ENCODE measurements at places on chromosomes 1 and 21. TPM values are rescaled to one million over a fixed set of nuclear protein-coding genes. Genes with fewer than 3 reads are reported as not detected.

The NBPF4 gene
- not detected for total RNA-seq

The RFX5 gene
- 25.9 TPM for total RNA-seq

The DNAJB4 gene
- total RNA-seq: 10.9 TPM

The CFAP141 gene
- not detected for total RNA-seq

The FMO4 gene
- total RNA-seq: 0.52 TPM

The CFHR5 gene
- total RNA-seq: not detected

GRCh38 chr1:203057911-203058675 lies 27.7 kb downstream of the MYOG start:
- no peak for DNase-seq

DNA sequence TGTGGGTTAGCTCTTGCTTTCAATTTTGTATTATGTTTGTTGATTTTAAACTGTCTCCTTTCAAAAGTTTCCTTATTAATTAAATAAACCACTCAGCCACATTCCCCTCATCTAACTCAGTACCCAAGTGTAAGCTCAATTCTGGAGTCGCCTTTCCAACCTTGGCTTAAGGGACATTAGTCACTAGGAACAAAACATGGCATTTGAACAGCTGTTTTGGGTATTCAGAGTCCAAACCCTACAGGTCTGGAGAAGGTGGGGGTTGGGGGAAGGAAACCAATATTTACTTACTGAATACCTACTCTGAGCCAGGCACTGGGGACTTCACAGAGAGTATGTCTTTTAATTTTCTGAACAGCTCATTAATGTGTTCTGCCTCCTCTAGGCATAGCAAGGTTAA lies 117.2 kb upstream of the JUN start:
- no peak for DNase-seq

- DNase-seq: no peak
These were observed 46.1 kb downstream of the FAF1 start for GRCh38 chr1:50913954-50914353.

GRCh38 chr1:43668956-43669355 lies 19.0 kb downstream of the KDM4A start:
- no peak for DNase-seq

DNA sequence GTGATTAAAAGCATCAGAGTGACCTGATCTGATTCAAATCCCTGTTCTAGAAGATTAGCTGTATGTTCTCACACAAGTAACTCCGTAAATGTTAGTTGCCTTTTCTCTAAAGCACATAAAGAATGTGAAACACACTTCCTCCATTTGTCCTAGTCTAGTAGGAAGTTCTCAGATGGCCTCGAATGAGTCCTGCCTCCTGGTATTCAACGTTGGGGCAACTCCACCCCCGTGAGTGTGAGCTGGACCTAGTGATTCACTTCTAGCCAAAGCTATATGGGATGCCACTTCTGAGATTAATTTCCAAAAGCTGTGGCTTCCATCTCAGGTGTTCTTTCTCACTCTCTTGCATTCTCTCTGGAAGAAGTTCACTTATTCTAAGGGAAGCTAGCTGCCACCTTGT lies 267.6 kb downstream of the GPATCH2 start:
- DNase-seq: no peak

GRCh38 chr21:17406202-17406601 lies 106.6 kb upstream of the CXADR start:
- no peak for DNase-seq

- no peak for DNase-seq
These were observed 3.1 kb upstream of the MMP23B start for GRCh38 chr1:1628754-1629429.

DNA sequence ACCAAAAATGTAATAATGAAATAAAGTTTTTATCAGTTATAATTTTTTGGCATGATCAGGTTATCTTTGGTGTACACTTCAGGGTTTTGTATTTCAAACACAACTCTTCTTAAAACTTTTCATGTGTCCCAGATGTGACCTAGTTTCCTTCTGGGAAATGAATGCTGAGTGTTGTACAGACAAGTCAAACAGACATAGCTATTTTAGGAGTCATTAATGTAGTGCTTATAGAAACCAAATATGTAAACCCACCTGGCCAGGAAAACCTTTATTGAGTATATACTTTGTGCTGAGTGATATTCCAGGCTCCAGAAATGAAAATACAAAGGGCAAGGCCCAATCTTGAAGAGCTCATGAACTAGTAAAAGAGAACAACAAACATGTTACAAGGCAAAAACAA lies 25.9 kb upstream of the HOOK1 start:
- DNase-seq: no peak

DNA sequence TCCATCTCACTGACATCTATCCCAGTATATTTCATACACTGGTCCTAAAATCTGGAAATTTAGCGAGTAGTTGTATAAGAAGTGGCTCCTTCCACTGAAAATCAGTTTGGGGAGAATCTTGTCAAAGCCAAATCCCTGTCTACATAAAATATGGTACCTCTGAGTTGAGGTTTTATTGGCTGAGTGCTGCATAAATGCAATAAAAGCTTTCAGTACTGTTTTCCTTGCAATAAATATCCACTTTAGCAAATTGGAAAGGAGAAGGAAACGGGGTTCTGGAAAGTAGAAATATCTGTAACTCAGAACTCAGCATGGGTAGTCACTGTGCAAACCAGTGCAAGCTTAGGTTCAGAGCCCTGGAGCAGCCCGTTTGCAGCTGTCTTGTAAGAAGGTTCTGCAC lies 580.2 kb downstream of the SMYD3 start:
- no peak for DNase-seq

DNA sequence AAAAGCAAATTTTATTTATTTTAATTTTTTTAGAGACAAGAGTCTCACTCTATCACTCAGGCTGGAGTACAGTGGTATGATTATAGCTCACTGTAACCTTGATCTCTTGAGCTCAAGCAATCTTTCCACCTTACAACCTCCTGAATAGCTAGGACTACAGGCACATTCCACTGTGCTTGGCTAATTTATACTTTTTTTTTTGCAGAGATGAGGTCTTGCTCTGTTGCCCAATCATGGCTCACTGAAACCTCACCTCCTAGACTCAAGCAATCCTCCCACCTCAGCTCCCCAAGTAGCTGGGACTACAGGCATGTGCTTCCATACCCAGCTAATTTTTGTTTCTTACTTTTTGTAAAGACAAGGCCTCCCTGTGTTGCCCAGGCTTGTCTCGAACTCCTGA lies 49.5 kb downstream of the DR1 start:
- DNase-seq: no peak

DNA sequence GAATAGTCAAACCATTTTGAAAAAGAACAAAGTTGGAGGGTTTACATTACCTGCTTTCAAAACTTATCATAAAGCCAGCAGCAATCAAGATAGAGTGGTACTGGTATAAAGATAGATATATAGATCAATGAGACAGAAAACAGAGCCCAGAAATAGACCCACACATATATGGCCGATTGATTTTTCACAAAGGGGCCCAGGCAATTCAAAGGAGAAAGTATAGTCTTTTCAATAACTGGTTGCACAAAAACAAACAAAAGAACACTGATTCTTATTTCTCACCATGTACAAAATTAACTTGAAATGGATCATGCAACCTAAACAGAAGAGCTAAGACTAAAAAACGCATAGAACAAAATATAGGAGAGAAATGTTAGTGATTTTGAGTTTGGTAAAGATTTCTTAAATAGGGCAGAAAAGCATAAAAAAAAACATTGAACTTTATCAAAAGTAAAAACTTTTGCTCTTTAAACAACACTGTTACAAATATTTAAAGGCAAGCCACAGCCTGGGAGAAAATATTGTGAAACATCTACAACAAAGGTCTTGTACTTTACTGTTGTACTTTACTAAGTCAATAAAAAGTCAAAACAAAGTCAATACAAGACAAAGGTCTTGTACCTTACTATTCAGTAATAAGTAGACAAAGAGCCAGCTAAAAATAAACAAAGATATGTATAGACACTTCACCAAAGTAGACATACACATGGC lies 50.2 kb downstream of the ST3GAL3 start:
- no peak for DNase-seq

- no peak for DNase-seq
These were observed 1.2 kb upstream of the EXTL1 start for GRCh38 chr1:26020330-26020768.

DNA sequence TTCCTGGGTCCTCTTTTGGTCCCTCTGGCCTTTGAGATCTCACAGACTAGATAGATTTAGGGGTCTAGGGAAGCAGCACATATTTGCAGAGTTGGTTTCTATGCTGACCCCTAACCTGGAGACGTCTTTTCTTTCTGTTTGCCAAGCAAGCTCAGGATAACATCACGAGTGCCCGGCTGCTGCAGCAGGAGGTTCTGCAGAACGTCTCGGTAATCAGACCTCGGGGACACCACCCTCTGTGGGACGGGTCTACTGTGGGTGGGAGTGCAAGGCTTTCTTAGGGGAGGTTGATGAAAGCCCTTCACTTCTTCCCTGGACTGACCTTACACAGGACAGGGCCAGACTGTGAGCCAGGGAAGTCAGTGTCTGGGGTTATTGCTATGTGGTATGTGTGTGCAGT lies 2.9 kb downstream of the IL24 start:
- DNase-seq: no peak

GRCh38 chr1:23509896-23510295 lies 21.1 kb downstream of the E2F2 start:
- DNase-seq: no peak

DNA sequence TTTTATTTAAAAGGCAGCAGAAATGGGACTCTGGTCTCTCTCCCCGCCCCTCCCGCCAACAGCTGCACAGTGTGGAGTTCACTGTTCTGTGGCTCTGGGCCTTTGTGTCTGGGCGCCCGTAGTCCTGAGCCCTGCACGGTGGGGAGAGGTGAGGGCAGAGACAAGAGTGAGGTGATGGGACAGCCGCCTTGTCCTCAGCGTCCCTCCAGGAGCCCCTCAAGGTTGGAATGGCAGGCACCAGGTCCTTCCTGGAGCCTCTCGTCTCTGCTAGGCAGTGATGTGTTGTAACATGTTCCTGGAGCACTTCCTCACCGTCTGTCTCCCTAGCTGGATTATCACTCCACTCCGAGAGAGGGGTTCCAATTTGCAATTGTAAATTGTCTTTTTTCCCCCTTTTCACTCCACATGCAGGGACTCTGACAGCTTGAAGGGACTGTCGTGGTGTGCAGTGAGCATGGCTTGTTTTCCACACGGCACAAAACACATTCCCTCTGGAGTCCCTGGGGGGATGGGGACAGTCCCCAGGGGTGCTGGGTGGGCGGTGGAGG lies 44.6 kb upstream of the C1orf174 start:
- DNase-seq: no peak

DNA sequence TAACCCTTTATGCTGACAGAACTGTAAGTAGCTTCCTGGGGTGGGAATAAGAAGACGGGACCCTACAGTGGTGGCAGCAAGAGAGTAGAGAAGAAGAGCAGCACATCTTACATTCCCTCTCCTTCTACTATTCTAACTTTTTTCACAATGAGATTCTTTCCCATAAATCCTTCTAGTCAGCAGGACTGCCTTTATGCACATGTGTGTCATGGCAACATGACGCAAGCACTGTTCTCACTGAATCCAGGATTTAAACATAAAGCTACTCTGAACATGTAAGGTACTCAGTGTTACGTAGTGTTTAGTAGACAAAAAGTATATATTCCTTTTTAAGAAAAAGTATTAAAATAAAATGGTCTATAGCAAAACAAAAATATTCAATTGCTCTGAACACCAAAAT lies 309.7 kb upstream of the LYPLAL1 start:
- DNase-seq: no peak

DNA sequence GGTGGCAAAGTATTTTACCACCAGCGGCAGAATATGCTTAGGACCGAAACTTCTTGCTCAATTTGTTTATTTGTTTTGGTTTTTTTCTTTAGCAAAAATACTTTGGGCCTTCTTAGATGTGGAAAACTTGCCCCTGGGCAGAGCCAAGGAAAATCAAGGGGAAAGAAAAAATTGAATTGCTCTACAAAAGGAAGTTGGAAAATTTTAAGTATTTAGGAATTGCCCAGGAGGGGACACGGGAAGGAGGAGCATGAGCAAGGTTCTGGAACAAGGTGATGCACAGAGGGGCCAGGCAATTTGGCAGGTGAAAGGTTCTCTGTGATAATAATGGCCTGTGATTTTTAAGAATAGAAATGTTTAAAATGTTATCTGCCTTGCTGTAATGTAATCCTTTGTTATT lies 28.6 kb downstream of the SGIP1 start:
- no peak for DNase-seq

DNA sequence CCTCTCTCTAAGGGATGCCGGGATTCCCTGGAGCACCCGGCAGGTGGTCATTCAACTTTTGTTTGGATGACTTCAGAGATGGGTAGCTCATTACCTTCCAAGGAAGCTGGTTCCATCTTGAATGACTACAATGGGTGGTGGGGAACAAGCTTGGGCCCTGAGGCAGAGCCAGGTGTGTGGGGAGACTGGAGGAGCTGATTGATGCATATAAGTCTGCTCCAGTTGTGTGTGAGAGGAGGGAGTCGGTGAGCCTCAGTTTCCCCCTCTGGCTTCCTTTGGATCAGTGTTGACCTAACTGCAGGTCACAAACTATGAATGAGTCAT lies 133.8 kb upstream of the ZBTB40 start:
- DNase-seq: no peak

GRCh38 chr1:101389547-101389929 lies 152.7 kb downstream of the S1PR1 start:
- no peak for DNase-seq

- no peak for DNase-seq
These were observed 158.1 kb upstream of the C1orf174 start for GRCh38 chr1:4058122-4058521.

DNA sequence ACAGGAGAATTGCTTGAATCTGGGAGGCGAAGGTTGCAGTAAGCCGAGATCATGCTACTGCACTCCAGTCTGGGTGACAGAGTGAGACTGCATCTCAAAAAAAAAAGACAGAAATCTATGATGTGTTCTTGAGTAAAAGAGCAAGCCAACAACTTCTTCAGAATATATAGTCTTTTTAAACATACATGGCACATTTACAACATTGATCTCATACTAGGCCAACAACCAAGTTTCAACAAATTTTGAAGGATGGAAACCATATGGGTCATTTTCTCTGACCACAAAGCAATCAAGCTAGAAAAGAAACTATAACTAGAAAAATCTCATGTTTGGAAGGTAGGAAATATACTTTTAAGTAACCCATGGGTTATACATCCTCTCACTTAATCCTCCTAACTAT lies 38.3 kb downstream of the PAFAH2 start:
- DNase-seq: no peak

DNA sequence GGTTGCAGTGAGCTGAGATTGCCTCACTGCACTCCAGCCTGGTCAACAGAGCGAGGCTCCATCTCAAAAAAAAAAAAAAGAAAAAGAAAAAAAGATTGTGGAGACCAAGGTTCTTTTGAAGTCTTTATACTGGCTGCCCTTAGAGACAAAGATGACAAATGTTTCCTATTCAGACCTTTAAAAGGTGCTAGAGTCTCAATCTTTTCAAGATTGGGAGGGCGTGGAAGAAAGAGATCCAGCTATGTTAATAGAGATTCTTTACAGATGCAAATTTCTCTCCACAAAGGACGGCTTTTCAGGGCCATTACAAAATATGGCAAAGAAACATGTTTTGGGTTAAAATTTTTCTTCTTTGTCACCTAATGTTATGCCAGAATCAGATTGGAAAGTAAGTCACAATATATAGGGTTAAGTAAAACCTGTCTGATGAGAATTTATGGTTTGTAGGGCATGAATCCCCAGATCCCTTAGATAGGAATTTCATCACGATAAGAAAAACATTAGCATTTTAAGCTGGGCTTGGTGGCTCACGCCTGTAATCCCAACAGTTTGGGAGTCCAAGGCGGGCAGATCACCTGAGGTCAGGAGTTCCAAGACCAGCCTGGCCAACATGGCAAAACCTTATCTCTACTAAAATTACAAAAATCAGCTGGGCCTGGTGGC lies 13.0 kb upstream of the MORC3 start:
- DNase-seq: no peak

GRCh38 chr21:31248598-31248997 lies 95.5 kb downstream of the TIAM1 start:
- peak; percentile 18 for DNase-seq

All from epithelial cell of proximal tubule (primary cell).